ENCODE measurements at places on chromosomes 7 and 10. TPM values are rescaled to one million over a fixed set of nuclear protein-coding genes. Genes with fewer than 3 reads are reported as not detected.

DNA sequence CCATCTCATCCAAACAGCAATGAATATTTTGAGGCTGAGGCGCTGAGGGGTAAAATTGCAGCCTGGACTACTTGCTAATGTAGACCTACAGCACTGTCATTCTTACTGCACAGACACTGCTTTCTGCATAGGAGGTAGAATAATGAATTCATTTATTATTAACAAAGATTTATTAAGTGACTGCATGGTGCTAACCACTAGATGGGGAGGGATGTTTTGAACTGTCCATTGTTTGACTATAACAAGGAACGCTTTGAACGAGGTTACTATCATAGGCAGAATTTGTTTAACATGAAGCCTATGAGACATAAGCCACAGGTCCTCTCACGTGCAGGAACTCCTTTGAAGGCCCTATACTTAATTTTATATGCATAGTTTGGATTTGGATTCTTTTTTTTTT lies 143.8 kb downstream of the CFTR start:
- DNase-seq = no peak

- no peak for DNase-seq
Measured at GRCh38 chr7:102073931-102074880, 212.5 kb upstream of the SH2B2 start.

GRCh38 chr10:33092596-33092995 lies 134.6 kb upstream of the ITGB1 start:
- DNase-seq = no peak

DNA sequence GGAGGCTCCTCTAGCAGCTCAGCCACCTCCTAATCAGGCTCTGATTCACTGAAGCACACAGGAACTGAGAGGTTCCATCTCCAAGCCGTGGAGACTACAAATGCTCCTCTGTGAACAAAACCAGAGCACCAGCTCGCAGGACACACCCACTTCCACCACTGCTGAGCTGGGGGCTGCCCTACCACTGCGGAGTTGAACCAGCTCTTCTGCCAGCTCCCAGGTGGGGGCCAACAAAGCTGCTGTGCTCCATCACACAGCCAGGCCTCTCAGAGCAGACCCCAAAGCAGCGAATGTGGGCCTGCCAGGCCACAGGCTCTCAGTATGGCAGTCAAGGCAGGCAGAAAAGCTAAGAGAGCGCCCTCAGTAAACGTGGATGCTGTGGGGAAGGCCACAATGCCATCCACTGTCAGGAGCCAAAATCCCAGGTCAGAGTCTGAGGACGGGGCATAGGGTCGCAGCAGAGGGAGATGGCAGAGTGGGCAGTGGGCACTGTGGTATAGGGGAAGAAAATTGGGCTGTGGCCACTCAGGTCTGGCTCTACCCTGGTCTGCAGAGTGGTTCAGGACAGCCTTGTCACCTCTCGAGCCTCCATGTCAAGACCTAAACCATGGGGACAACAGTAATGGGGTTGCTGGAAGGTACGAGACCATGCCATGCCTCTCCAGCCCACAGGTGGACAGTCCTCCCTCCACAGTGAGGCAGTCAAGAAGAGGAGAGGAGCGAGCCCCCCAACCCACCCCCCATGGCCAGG lies 82.1 kb downstream of the GRID1 start:
- no peak for DNase-seq

DNA sequence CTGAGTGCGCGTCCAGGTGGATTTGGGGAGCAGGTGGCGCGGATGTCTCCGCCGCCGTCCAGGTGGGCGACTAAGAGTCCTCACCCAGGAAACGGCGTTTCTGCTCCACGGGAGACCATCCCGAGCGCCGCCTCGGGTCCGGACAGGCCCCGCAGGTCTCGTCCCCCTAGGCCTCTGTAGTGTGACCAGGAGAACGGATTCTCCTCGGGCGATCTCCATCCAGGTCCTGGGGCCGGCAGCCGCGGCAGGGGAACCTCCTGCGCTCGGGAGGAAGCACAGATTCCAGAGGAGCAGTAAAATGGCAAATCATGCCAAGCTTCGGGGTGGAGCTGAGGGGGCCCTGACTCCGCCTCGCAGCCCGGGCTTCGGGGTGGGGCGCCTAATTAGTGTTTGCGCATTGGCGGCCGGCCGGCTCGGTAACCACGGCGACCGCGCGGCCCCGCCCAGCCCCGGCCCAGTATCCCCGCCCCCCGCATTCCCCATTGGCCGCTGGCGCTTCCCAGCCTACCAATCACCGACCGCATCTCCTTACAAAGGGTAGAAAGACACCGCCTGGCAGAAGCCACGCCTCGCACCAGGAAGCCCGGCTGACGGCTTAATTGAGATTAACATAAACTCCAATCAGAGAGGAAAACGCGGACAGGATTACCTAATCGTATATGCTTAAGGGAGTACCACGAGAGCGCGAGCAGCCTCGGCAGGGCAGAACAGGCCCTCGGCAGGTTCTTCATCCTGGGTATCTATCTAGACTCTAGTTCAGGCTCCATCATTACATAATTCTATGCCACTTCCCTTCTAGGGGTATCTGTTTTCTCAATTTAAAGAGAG lies 168.6 kb downstream of the ARHGAP12 start:
- DNase-seq = peak; percentile 91

- no peak for DNase-seq
Measured at GRCh38 chr10:100020886-100021253, 11.1 kb upstream of the DNMBP start.

- no peak for DNase-seq
Measured at GRCh38 chr7:121126801-121127534, 138.5 kb downstream of the CPED1 start.

DNA sequence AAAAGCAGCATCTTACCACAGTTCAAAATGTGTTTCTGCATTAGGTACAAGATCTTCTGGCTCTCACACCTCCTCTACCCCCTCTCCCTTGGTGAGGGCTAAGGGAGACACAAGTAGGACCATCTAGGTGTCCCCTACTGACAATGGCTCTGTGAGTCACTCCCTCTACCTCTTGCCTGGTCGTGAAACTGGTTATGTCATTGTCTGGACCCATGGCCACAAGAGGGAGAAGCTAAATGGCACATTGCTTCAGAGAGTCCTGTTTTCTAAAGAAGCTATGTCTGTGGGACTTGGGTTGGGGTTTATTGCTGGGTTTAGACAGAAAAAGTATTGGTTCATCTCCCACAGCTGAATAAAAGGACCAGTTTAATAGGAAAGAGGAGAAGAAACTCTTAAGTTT lies 4.0 kb upstream of the PLXNA4 start:
- DNase-seq = no peak

GRCh38 chr10:43573250-43574000 lies 991 bp downstream of the ZNF239 start:
- DNase-seq = no peak

GRCh38 chr7:27430105-27430504 lies 187.5 kb downstream of the EVX1 start:
- DNase-seq = no peak

DNA sequence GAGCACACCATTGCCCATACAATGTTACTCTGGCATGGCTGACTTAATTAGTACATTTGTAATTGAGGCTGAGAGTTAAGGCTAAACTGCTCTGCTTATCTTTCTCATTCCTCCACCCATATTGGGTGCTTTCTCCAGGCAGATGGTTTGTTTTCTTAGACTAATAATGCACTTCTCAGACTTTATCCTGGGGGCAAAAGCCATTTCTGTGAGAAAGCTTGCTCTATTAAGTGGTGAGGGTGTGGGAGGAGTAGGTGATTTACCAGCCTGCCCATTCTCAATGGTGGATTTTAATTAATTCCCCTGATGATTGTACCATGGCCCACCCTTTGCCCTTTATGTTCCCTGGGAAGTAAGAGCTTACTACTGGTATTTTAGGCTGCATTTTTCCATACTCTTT lies 174.8 kb downstream of the FOXP2 start:
- no peak for DNase-seq

DNA sequence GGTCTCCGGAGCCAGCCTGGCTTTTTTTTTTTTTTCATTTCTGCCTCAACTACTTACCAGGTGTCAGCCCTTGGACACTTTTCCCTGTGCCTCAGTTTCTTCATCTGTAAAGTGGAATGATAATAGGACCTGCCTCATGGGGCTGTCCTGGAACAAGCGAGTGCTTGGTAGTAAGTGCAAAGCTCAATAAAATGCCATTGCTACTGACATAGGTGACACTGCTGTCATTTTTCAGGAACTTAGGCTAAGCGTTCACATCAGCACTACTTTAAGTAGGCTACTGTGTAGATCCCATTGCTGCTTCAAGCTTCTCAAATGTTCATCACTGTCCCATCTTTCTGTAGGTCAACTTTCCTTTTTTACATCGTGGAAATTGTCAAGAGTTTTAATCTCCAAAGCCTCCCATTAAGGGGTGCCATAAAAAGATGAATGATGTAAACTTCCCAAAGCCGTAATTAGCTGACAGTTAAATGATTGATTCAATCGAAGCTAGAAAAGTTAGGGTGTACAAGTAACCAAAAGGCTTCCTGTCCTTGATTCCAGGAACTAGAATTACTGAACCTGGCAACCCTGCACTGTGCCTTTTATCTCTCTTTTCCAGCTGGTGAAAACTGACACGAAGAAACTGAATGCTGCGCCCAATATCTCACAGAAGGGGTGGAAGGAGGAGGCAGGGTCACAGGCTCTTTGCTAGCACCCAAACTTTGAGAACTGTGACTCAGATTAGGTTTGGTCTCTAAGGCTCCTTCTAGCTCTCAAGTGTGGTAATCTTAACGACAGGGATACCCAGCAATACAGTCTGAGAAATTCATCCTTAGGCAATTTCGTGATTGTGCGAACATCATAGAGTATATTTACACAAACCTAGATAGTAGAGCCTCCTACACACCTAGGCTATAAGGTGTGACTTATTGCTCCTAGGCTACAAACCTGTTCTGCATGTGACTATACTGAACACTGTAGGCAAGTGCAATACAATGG lies 861 bp upstream of the USP6NL start:
- no peak for DNase-seq

DNA sequence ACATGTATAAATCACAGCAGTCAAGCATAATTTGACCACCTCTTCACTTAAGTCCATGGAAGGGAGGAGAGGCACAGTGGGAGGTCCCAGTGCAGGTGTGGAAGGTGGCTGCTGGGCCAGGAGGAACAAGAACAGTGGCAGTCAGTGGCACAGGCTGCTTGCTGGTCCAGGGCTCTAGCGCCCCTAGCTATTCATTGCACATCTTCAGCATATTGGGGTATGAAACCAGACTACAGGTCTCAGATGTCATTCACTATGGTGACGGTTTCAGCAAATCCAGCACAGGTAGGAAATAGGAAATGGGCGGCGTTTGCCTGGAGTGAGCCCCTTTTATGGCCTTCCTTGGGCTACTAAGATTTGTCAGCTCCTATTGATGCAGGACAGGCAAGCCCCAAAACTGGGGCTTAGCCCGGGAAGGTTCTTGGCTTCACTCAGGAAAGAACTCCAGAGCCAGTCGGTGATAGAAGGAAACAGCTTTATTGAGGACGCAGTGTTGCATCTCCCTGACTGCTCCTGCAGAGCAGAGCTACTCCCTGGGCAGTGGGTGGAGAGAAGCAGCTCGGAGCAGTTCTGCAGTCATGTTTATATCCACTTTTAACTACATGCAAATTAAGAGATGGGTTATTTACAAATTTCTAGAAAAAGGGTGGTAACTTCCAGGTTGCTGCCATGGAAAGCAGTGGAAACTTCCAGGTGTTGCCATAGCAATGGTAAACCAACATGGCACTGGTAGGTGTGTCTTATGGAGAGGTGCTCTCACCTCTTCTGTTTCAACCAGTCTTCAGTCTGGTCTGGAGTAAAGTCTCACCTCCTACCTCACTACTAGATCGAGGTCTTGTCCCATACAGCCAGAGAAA lies 608.8 kb downstream of the PARD3 start:
- DNase-seq = no peak

DNA sequence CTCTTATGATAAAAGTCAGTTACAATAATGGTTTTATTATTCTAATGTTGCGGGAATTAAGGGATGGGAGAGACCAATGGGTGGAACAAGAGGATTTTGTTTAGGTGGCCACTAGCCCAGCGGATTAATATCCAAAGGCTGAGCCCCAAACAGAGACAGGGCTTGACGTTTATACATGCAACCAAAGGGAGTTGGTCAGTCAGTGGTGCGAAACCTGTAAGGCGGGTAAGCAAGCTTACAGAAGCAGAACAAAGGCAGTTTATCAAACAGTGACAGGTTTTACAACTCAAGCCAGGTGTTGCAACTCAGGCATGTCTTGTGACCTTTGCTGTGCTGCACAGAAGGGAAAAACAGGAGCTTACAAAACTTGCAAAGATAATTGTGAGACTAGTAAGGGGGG lies 622.9 kb upstream of the MBL2 start:
- no peak for DNase-seq

DNA sequence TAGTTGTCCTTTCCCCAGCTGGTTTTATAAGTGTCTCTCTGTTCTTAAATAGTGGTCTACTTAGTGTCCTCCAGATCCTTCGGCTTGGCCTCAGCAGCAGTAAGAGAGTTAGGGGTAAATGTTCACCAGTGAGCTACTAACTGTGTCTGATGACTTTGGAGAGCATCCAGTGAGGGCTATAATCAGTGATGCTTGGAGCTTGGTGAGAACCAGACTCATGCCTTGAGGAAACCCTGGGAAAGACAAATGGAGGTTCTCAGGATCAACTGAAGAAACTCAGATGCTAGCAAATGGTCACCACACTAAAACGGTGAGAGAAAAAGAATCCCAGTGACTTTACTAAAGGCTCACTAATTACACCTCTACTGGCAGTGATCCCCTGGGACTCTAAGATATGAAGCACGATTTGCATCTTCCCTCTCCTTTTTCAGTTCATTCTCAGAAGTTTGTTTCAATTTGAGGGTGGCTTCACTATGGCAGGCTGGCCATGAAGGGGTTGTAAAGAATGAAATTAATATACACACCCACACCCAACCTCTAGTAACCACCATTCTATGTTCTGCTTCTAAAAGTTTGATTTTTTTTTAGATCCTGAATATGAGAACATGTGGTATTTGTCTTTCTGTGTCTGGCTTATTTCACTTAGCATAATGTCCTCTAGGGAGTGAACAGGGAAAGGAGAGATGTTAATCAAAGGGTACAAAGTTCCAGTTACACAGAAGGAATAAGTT lies 177.9 kb downstream of the PDE1C start:
- DNase-seq = no peak

GRCh38 chr7:106551936-106552335 lies 109.0 kb downstream of the CCDC71L start:
- no peak for DNase-seq

- DNase-seq = no peak
Measured at GRCh38 chr10:132374612-132375011, 22.4 kb upstream of the PWWP2B start.

- no peak for DNase-seq
Measured at GRCh38 chr10:48266528-48266927, 8.0 kb downstream of the FRMPD2 start.

DNA sequence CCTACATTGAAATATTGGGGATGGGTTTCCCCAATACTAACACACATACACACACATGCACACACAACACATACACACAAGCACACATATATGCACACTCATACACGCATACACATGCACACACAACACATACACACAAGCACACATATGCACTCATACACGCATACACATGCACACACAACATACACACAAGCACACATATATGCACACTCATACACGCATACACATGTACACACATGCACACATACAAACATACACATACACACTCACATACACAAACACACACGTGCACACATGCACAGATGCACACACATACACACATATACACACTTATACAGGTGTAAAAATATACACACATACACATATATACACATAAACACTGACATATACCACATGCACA lies 127.4 kb upstream of the C7orf33 start:
- DNase-seq = no peak

Gene MMP21
- polyA plus RNA-seq = 0.26 TPM

Gene ANKRD30A
- not detected for polyA plus RNA-seq

Gene TCAF2
- polyA plus RNA-seq = 2.3 TPM

Gene OR9A2
- not detected for polyA plus RNA-seq

Gene SMO
- polyA plus RNA-seq = 121 TPM

Gene TAS2R5
- polyA plus RNA-seq = 9.8 TPM

Gene TUBAL3
- 0.17 TPM for polyA plus RNA-seq

Gene IGF2BP3
- polyA plus RNA-seq = 62.2 TPM
